ENCODE measurements at places on chromosomes 11 and 22. TPM values are rescaled to one million over a fixed set of nuclear protein-coding genes. Genes with fewer than 3 reads are reported as not detected.

GRCh38 chr11:100759106-100759505, 72.0 kb downstream of the ARHGAP42 start:
- DNase-seq: no peak

GRCh38 chr11:124219126-124219525, 21.8 kb upstream of the OR8G1 start:
- no peak for DNase-seq

DNA sequence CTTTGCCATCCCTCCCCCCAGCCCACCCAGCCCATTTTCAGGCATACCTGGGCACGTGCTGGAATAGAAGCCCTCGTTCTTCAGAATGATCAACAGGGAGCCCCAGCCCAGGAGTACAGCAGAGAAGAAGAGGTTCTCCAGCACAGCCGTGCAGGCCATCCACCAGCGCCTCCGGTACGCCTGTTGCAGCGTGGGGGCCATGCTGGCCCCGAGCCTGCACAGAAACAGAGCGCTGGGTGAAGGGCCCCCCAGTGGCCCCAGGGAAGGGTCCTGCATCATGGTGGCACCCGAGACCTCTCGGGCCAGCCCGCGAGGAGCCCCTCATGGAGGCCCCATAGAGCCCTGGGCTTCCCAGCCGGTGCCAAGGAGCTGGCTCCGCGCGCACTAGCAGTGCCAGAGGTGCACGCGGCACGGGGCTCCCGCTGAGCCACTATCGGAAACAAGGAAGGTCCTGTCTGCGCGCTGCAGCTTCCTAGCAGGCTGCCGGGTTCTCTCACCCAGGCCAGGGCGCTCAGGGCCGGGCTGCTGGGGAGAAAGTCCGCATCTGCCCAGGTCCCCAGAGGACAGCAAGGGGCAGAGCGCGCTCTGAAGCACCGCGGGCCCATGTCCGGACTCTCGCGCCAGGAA, 1.5 kb downstream of the SLC43A1 start:
- peak; percentile 33 for DNase-seq

MMP8 gene
- total RNA-seq: under 0.01 TPM

DNA sequence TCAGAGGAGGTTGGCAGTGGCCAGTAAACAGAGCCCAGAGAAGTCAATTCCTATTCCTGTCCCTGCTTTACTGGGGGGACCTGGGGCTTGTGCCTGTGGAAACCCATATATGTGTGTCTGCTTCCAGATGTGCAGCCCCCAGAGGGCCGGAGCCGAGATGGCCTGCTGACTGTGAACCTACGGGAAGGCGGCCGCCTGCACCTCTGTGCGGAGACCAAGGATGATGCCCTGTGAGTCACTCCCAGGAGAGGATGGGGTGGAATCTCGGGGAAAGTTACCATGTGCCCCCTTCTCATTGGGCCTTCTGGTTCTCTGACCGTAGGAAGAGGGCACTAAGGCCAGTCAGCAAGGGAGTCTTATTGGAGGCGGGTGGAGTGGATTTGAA, 5.3 kb downstream of the PLEKHB1 start:
- DNase-seq: no peak
